ENCODE measurements at places on chromosomes 6 and 20.

- no peak for DNase-seq
Observed at GRCh38 chr20:61529354-61529753, 277.3 kb downstream of the CDH4 start.

DNA sequence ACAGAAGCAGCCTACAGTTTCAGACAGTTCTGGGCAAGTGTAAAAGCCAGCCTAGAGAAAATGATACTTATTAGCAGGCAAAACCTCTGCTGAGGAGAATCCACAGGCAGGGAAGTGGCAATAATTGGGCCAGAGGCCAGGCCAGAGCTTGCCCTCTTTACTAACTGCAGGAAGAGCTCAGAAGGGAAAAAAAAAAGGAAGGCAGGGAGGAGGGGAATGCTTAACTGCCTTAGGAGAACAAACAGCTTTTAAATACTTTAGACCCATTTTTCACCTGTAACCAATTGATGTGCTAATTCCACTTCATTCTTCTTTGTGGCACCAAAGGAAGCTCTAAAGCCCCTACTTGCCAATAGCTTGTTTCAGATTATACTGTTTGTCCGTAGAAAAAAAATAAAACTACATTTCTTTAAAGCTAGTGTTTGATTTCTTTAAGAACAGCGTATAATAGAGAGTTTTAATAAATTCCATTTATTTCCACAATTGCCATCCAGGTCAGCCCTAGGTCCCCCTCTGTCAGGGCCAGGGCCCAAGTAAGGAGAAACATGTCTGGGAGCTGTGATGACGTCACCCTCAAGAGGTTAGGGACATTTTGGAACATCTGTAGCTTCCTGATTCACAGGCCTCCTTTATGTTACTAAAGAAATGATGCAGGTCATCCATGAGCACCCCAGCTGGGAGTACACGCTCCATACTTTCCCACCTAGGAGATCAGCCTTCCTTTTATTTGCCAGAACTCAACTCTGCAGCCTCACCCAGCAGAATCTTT, 384.3 kb downstream of the CDC5L start:
- DNase-seq, result no peak

DNA sequence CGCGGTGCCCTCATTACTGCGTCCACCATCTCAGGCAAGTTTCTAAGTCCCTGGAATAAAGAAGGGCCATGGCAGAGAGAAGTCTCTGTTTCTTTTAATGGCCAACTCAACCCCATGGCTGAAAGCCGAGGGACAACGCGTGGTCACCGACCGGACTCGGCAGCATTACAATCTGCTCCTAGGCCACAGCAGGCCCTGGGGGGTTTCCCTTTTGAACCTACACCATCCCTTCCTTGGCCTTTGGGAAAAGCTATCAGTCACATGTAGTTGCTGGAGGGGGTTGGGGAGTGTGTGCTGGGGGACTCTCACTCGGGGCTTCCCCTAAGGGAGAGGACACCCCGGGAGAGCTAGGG, 11.1 kb upstream of the FAM83C start:
- no peak for DNase-seq

DNA sequence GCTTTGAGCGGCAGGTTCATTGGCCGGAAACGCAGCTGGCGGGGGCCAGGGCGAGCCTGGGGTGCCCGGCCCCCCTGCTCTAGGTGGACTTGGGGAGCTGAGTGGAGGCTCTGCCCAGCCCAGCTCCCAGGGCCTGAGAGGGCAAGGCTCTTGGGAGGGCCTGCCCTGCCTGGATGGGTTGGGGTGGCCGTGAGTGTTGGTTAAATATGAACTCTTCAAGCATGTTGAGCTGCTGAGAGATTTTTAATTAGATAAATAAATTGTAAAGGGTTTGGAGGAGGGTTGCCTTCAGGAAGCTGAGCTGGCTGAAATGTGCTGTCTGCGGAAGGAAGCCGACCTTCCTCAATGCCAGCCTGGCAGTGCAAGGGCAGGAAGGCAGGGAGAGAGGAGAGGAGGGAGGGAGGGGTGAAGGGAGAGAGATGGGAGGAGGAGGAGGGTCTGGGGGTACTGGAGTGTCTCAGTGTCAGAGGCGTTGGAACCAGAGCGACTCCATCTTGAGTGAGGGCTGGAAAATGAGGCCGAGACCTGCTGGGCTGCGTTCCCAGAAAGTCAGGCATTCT, 39.4 kb upstream of the PMEPA1 start:
- no peak for DNase-seq

- no peak for DNase-seq
Observed at GRCh38 chr6:2961506-2961905, 9.9 kb downstream of the SERPINB6 start.

Measured in OCI-LY7 (cell line).